ENCODE measurements at places on chromosomes 1 and 21.

DNA sequence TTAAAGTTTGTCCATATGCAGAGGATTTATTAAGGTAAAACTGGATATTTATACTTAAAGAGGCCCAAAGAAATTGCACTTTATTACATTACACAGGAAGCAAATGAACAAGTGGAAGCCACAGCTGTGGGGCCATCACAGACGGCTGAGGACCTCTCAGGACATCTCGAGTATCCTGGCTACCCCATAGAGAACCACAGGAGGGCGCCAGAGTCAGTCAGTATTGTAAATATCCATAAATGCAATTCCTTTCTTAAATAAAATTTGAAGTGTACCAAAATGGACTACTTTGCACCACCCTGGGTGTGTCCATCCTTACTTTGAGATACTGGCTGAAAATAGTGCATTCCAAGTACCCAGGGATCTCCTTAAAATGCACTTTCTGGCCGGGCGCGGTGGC, 257.2 kb downstream of the MRPL39 start:
- no peak for DNase-seq

- peak; percentile 86 for DNase-seq
These were observed at the start of gene TP53BP2 for GRCh38 chr1:223845810-223846682. TP53BP2 (minus strand) TSS chr1:223845947; CDS start chr1:223845680, 267 bp downstream.

DNA sequence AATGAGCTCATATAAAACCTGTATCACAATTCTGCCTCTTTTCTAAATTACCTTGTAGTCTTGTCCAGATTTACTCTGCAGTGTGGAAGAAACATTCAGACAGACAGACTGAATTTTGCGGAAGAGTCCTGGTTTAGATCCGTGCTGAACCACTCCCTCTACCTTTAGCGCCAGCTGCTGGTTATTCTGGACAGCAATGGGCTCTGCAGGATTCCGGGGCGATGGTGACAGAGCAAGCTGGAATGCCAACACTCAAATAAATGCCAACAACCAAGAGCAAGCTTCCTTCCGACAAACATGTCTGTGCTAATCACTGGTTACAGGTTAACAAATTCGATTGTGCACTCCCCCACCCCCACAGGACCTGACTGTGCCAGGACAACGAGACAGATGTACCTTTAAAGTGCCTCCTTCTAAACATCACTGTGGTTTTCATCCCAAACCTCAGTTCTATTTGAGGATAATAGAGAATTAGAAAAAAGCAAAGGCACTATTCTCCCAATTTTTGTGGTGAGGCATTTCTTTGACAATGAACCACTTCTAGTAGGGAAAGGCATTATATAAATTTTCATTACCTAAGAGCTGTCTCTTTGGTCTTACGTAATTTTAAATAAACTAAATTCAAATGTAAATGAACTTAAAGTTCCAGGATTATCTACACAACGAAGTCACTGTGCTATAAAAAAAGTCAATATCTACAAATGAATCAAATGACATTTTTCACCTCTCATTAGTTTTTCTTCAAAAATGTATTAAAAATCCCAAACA, 90.4 kb downstream of the INTS7 start:
- DNase-seq = no peak

GRCh38 chr21:44303490-44303981, 3.7 kb downstream of the PFKL start:
- no peak for DNase-seq

- no peak for DNase-seq
These were observed 10.8 kb downstream of the SLC25A33 start for GRCh38 chr1:9549955-9550546.

Data from activated CD8-positive, alpha-beta memory T cell treated with anti-CD3 and anti-CD28 coated beads, Interleukin-2, amount 50 U/mL, for 4 hours (primary cell).